ENCODE measurements at places on chromosomes 2 and 18.

DNA sequence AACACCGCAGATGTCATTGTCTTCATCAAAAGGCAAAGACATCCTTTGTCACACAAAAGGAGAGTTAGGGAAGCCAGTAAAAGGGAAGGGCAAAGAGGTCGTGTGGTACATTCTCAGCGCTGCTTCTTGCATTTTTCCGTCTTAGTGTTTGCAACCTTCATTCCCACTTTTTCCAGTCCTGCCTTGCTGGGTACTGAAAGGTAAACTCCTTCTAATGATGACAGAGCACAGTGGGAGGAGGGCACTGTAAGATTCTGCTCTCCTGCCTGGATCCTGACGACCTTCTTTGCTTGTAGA, 424.3 kb upstream of the MEX3C start:
- no peak for DNase-seq

DNA sequence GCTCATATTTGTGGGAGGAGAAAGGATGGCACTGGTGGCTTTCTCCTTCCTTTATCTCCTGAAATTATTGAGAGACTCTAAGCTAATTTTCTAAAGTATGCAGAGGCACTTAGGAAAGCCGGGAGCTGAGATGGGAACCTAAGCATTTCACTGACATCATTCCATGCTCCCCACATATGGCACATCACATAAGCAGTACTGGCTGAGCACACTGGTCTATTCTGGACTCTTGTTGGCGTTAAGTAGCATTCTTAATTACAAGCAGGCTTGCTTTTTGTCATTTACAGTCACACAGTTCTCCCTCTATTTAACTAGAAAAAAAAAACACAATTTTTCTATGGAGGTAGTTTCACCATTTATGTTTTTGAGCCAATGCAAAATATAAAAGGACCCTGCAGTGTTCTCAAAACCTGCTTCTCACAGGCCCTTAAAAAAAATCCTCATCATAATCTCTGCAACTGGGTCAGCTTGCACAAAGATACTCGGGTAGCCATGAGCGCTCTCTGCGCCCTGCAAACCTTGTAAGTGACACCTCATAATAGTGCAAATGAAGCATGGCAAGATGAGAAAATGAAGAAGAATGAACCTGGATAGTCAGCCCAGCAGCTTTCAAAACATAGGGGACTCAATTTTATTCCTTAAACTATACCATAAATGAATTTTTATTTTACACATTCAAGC, 688.6 kb downstream of the NRXN1 start:
- DNase-seq = no peak

DNA sequence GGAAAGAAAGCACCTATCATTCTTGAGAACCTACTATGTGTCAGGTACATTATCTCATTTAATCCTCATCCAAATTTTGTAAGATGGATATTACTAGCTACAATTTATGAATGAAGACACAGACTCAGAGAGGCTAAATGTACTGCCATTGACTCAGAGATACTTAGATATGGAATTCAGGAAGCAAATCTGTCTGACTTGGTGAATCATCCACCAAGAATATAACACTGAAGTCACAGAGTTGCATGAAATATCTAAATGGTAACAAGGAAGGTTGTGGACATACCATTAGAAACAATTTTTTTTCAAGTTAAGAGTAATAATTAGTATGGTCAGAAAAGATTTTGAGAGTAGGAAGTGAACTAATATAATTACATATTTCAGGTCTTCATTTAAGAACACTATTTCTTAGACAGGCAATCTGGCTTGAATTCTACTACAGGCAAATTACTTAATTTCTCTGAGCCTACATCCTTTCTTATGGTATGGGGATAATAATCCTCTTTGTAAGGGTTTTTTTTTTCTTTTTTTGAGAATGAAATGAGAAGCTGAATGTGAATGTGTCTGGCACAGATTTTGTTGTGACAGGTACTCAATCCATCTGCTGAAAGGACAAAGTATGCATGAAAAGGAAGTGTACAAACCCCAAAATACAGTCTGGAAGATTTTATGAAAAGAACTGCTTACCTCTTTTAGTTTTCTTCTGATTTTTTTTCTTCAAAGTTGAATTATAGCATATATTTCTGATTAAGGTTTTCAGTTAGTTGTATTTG, 14.8 kb upstream of the C2orf66 start:
- peak; percentile 57 for DNase-seq

GRCh38 chr18:66533693-66534092, 70.2 kb downstream of the CDH19 start:
- no peak for DNase-seq

DNA sequence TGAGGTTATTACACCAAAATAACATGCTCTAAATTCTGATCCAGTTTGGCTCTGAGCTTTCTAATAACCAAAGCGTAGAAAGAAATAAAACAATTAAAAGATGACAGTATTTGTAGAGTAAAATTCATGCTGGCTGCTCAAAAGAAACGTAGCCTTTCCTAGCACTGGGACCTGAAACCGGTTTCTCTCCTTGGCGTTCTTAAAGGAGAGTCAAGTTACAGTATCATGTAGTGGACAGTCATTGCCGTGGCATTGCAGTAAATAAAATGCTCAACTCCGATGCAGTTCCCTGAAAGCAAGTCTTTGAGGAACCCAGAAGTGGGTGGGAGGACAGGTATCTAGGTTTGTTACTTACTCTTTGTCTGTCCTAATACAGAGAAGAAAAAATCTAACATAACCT, 52.7 kb upstream of the ITM2C start:
- DNase-seq = no peak

GRCh38 chr2:205800773-205801172, 118.5 kb downstream of the NRP2 start:
- DNase-seq = no peak

GRCh38 chr2:162106146-162106551, 32.1 kb upstream of the DPP4 start:
- no peak for DNase-seq

GRCh38 chr2:190856985-190857384, 23.6 kb upstream of the GLS start:
- DNase-seq = peak; percentile 8

DNA sequence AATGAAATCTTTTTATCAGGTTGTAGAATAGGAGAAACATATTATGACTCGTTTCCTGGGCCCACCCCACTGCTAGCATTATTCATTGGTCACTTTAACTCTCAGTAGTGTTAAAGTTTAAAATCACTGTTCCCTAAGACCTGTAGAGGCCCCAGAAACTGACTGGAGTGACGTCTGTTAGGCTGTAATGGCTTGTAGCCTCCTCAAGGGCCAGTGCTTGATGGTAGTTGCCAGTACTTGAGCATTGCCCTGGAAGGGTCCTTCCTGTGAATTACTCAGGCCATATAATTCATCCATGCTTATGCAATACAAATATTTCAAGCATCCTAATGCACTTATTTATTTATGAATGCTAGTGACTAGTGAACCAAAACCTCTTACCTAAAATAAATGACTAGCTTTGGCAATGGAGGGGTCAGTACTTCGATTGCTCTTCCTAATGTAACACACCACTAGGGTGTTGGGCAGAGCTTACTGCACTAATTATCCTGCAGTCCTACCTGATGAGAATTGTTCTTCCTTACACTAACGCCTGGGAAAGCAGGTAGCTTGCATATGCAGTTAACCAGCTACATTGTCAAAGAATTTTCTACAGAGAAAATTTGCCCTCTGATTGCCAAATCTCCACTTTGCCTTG, 31.2 kb downstream of the ARHGAP25 start:
- DNase-seq = no peak

- DNase-seq = no peak
Observed at GRCh38 chr2:39546937-39547336, 109.9 kb upstream of the MAP4K3 start.

DNA sequence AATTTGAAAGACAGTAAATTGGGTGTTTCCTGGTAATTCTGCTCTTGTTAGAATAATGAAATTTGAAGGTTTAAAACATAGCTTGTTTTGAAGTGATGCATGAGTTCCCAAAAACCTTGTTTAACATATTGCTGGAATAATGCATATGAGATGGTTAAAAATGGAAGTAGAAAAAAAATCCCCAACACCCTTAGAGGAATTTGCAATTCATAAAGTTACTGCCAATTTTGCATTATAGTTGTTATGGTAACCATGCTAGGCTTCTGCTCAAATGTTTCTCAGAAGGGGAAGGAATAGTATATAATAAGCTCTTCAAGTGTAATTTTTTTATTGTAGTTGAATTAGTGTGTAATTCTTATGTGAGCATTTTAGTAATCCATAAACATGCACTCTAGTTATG, 49.1 kb downstream of the FASTKD2 start:
- DNase-seq = no peak

DNA sequence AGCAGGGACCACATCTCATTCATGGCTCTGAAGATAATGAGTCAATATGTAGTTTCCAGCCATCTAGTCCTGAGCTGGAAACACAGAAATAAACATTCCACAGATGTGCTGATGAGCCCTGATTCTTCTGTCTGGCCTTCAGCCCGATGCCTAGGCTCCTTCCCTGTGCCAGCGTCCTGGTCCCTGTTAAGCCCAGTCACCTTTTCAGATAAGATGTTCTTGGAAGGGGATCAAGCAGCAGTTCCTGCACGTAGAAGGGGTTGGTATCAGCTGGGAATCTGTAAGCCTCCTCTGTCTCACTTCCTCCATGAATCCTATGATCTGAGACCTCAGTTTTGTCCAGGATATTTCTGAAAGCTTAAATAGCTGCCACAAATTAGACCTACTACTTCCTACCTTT, 149.3 kb downstream of the TTC32 start:
- DNase-seq = no peak

DNA sequence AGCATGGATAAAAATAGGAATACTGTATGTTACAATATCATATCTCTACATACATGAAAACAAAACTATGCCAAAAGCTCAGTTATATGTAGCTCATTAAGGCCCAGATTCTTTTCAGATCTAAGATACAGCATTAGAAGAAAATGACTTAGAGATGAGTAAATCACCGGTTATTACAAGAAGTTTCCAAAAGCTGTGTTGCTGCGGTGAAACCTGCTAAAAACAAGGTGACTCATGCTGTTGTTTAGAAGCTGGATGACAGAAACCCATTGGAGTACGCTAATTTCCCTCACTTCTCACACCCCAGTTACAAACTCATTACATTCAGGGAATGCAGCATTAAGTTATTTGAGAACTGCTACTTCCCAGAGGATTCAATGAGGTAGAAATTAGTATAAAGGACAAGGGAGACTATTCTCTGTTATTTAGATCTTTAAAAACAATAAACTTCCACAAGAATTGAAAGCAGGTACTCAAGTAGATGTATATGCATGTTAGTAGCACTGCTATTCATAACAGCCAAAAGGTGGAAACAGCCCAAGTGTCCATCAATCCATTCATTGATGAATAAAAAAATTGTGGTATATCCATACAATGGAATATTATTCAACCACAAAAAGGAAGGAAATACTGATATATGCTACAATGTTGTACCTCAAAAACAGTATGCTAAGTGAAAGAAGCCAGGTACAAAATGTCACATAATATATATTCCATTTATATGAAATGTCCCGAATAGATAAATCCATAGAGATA, 32.6 kb downstream of the RBKS start:
- DNase-seq = no peak

DNA sequence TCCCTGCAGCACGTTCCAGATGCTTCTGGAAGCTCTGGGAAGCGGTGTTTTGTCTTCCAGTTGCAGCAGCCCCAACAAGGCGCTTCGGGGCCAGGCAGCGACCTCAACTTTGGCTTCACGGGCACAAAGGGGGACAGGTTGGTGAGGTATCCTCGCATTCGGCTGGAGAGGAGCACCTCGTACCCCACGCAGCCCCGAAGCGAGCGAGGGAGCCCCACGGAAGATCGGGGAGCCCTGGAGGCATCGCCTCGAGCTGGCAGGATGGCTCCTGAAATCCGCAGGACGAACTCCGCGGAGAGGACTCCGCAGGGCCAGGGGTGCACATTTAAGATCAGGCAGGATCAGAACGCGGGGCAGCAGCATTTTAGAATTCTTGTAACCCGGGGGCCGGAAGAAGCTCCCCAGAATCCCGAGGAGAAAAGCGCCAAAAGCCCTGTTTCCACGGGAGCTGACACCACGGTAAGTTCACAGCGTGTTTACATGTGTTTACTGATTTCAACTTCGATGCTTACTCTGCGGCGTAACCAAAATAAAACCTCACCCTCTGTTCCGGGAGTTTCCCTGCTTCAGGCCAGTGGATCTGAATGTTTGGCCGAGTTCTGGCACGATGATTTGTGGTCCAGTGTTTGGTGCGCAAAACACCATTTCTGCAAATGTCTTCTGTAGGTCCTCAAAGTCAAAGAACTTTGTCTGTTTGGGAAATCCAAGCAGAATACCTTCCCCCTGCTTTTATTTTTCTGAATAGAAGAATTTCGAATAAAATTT, 212.5 kb downstream of the NEDD4L start:
- no peak for DNase-seq

- peak; percentile 56 for DNase-seq
Observed at GRCh38 chr2:168118733-168119514, 128.5 kb downstream of the STK39 start.

DNA sequence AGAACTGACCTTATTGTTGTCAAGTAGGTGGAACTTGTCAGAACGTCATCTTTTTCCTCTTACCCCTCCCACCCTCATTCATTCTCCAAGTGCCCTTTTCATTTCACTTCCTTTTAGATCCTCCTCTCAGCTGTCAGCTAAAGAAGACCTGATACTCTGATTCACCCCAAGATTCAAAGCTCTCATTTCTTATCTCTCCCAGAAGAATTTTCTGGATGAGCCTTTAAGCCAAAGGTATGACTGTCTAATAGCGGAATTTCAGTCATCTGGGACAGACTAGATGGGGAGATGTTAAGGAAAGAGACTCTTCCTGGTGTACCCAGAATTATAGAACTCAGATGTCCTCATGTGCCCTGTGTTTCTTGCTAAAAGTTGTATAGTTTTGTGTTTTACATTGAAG, 53.9 kb downstream of the TCF7L1 start:
- no peak for DNase-seq

GRCh38 chr18:60347526-60348045, 25.0 kb downstream of the MC4R start:
- no peak for DNase-seq

DNA sequence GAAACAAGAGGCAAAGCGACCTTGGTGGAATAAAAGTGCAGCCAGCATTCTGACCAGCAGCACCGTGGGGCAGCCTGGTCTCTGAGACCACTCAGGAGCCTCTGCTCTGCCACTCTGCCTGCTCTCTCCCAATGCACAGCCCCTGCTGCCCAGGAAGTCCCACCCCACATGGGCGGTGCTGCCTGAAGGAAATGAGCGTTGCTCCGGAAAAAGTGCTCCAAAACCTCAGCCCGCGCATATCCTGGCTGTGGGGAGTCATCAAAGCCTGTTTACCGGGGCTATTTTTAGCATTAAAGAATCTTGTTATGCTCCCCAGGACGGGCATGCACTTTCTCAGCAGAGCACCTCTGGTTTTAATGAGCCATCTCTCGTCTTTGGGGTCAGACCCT, 54.5 kb downstream of the EPAS1 start:
- no peak for DNase-seq
